ENCODE measurements at places on chromosomes 6 and 20.

DNA sequence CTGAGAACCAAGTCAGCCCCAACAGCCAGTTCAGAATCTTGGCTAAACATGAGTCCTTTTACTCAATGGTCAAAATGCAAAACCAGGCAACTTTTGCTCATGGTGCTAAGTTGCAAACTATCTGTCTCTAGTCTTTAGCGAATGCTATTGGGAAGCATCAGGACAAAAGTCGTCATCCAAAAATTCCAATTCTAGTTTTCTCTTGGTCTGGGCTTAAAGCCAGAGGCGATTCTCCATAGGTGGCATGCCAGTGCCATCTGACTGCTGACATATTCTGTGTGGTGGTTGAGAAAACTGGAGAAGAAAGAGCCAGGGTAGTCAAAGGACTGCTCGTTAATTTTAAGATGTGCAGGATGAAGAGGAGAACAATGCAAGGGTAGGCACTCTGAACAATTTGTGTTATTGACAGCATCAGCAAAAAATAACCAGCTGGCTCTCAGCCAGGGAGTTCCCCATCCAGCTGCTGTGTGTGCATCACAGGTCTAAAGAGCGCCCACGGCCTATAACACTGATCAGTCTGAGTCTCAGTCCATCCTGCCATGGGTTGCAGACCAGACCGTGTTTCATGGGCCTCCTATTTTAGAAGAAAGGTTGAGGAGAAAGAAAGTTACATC lies 313.6 kb downstream of the ALDH8A1 start:
- no peak for DNase-seq

DNA sequence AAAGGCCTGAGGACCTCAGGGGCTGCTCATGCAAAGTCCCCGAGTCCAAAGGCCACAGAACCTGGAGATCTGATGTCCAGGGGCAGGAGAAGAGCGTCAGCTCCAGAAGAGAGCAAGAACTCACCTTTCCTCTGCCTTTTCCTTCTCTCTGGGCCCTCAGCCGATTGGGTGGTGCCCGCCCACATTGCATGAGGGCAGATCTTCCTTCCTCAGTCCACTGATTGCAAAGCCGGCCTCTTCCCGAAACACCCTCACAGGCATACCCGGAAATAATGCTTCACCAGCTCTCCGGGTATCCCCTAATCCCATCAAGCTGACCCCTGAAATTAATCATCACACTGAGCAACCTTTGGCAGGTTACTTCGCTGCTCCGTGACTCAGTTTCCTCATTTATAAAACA lies 33.4 kb downstream of the SPDEF start:
- DNase-seq, result no peak

- no peak for DNase-seq
Measured at GRCh38 chr6:126905917-126906316, 212.6 kb upstream of the RSPO3 start.

DNA sequence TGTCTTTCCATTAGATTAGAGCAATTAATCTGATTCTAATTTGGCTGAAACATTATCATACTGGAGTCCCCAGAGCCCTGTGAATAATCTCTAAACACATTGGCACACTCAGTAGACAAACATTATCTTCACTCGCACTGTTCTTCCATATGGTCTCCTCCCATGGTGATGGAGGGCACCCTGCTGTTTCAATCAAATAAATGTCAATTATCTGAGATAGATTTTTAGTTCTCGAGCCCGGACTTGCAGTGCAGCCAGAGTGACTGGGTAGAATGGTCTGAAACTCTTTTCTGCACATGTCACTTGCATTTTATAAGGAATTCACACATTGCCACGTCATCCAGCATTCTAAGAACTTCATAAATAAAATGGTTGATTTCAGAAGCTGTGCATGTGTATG lies 90.6 kb upstream of the MAP3K7 start:
- DNase-seq, result no peak

DNA sequence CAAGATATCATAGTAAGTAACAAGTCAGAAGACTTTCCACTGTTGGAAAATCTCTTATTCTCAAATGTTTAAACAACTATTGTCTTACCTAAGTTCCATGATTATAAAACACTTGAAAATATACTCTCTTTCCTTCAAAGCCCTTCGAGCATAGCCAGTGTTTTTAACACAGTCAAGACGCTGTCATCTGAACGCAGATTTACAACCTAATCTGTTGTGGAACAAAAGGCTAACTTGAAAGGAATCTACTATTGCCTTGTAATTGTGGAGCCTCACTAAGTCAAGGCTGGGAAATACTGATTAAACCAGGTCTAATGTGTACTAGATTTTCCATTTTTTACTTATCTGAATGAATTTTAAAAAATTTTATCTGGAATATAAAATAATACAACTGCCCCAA lies 205.8 kb downstream of the TRDN start:
- DNase-seq, result no peak

Data from T-helper 2 cell (primary cell).